NCI-H2029 (cell line): ENCODE measurements at places on chromosomes 7 and 10.

- DNase-seq = no peak
Observed at GRCh38 chr10:91017198-91017597, 96.3 kb upstream of the ANKRD1 start.

DNA sequence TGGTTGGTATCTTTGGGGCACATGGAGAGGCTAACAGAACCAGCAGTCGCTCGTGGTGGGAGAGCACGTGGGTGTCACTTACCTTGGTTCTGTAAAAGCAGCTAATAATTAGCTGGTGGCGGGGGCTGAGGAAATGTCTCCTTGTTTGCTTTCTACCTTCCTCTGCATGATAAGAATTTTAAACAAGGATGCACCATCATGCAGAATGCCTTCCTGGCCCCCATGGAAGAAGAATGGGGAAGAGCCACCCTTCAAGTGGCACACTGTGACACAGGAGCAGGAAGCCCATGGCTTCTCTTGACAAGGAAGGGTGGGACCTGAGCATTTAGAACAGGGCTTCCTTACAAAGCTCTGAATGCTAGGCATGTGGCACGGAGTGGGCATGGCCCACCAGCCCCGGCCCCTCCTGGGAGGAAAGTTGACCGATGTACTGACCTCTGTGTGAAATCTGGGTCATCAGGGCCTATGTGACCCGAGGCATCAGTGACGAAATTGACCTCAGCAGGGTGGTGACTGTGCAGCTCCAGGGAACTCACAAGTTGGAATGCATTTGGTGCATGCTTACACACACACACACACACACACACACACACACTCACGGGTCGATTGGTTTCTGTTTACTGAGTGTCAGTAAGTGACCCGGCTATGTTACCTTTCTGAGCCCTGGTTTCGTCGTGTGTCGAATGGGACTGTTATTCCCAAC, 116.9 kb upstream of the ANLN start:
- DNase-seq = no peak

- DNase-seq = no peak
Observed at GRCh38 chr10:71783917-71784678, 10.8 kb upstream of the VSIR start.

DNA sequence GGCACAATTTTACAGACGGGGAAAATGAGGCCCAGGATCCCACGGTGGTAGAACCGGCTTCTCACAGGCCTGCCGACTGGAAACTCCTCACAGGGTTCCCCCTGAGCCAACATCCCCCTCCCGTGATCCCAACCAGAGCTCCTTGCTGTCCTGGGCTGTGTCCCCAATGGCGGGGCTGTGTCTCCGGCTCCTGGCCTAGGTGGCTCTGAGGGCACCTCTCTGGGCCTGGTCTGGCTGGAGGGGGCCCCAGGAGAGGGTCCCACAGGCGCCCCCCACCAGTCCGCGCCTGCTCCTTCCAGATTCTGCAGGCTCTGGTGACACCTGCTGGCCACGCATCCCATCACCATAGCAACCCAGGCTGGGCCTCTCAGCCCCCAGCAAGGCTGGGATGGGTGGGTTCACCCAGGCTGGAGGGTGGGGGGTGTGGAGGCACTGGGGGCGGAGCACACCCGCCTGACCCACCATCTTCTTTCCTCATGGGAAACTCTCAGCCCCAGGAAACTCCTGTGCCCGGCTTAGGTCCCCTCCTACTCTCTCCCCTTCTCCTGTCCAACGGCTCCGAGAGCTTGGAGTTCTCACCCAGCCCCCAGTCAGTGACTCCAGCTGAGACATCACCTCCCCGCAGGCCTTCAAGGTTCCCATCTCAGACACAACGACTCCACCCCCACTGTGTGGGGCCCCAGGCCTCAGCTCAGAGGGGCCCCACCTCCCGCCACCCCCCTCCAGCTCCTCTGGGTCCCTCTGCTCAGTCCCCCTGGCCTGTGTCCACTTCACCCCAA, 27.1 kb upstream of the TNRC18 start:
- no peak for DNase-seq

DNA sequence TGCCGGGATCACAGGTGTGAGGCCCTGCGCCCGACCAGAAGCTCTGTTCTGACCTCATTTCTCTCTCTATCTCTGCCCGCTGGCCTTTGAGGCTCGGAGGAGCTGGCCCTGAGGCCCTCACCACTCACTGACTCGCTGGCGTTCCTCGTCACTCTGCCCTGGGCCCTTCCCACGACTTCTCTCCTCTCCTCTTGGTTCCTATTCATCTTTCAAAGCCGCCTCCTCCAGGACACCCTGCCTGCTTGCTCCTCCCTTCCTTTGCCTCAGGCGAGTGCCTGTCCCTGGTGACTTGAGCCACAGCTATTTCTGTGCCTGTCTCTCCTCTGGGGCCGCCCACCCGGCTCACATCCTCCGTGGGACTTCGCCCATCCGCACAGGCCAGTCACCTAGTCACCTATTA, 17.3 kb upstream of the ADGRA1 start:
- no peak for DNase-seq

- DNase-seq = peak; percentile 17
Observed at GRCh38 chr10:119812684-119813083, 60.0 kb downstream of the MCMBP start.

DNA sequence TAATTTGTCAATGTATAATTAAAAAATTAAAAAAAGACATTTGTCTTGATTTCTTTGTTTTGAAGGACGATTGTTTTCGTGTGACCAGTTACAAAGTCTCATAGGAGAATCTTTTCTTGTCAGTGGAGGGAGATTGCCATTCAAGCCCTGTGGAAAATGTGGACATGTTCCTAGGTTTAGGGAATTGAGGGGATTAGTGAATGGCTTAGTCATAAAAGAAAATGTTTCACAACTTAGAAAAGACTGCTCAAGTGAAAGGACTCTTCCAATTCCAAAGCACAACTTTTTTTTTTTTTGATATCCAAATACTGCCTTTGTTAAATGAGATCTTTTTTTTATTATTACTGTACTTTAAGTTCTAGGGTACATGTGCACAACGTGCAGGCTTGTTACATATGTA, 140.7 kb upstream of the HABP2 start:
- DNase-seq = no peak

- no peak for DNase-seq
Observed at GRCh38 chr10:91797048-91797690, 1.1 kb upstream of the TNKS2 start.

DNA sequence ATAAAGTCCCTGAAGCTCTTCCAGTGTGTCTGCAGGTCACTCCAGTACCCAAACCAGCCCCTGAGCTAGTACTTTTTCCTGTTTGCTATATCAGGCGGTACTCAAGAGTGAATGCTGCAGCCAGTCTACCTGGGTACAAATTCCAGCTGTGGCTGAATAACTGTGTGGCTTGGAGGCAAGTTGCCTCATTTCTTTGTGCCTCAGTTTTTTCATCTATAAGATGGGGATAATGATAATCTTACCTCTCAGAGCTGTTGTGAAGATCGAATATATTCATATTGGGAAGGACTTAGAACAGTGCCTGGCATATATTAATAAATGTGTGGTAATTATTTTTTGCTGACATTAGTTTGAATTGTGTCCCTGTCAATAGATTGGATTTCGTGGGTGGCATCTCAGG, 191.2 kb downstream of the WDR11 start:
- no peak for DNase-seq

- DNase-seq = no peak
Observed at GRCh38 chr7:69912846-69913245, 314.6 kb downstream of the AUTS2 start.

DNA sequence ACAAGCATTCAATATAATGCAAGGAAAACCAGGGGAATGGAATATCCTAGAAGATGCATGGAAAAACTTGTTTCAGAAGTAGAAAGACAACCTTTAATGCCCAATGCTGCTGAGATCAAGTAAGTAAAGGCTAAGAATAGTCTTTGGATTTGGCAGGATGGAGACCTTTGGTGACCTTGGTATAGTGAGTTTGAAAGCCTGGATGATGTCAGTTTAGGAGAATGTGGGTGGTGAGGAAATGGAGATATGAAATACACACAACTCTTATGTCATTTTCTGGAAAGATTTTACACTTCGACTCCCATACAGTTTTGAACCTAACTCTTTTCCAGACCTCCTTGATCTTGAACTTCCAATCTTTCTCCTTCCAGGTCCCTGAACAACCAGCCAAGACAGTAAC, 185.7 kb downstream of the TFEC start:
- no peak for DNase-seq

- DNase-seq = no peak
Observed at GRCh38 chr7:137946011-137946410, 55.9 kb downstream of the CREB3L2 start.

- no peak for DNase-seq
Observed at GRCh38 chr10:109698086-109698485, 225.2 kb downstream of the XPNPEP1 start.

- no peak for DNase-seq
Observed at GRCh38 chr7:17564678-17565212, 266.3 kb downstream of the AHR start.

DNA sequence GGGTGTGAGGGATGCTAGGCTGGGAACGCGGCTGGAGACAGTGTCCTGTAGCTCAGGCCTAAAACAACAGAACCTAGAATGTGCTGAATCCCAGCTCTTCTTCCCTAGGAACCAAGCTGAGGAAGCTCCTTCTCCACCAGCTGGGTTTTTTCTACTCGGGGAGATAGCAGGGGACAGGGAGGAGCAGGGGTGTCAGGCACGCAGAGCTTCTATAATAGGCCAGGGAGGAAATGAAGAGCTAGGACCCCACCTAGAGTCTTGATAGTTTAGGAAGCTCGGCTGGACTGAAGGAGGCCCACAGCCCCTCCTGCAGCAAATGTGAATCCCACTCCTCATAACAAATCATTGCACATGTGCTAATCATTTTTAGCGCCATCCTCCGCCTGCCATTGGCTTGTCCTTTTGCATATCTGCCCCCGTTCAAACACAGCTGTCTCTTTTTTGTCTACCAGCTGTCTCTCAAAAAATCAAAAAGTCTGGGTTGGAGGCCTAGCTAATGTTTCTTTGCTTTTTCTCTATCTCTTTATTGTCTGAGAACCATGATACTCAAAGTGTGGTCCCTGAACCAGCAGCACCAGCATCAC, 24.1 kb upstream of the FAM180A start:
- DNase-seq = no peak

DNA sequence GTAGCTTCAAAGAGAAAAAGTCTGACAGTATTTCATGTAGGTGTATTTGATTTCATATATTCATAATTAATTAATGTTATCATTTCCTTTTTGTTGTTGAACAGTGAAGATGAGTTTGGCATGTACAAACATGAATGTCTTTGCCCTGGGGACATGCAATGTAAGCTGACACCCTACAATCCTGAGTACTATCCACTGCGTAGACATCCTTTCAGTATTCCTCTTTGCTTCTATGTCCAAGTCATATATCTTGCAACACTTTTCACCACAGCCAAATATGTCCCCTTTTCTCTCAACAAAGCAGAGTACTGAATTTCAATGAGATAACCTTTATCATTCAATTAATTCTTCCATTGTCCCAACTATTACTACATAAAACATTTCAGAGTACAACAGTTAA, 93.6 kb downstream of the GPR37 start:
- DNase-seq = no peak

GRCh38 chr7:23210506-23210905, 28.7 kb downstream of the NUP42 start:
- no peak for DNase-seq

- peak; percentile 13 for DNase-seq
Observed at GRCh38 chr10:116809483-116810119, 39.7 kb upstream of the ENO4 start.

- no peak for DNase-seq
Observed at GRCh38 chr7:85336086-85336485, 149.2 kb upstream of the SEMA3D start.

DNA sequence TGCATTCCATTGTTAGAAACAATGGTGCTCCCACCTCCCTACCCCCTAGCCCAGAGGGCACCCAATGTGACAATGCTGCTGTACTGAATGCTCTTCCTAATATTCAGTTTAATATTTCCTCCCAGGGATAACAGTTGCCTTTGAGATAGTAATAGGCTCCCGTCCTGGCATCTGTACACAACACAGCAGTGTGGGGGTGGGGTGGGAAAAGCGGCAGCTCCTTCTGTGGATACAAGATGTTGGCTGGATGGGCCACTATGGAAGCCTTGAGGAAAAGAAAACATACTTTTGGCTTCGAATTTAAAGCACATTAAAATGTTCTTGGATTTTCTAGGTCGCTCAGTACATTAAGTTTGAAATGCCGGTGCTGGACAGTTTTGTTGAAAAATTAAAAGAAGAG, 9.2 kb upstream of the ZNF22 start:
- no peak for DNase-seq

GRCh38 chr7:17951742-17952254, 11.5 kb upstream of the SNX13 start:
- no peak for DNase-seq

DNA sequence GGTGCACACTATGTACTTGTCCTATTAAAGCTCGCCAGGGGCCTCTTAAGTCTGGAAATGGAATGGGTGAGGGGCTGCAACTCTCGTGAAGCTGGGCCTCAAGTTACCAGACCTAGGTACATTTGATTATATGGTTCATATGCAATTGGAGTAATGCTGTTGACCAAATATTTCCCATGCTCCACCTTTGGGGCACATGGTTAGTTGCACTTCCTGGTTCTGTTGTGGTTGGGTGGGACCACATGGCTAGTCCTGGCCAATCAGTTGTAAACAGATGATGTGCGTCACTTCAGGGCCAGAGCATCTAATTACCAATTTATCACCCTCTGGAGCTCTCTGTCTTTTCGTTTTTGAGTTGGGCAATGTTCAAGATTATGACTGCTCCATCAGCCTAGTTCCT, 39.5 kb upstream of the OPN4 start:
- no peak for DNase-seq

GRCh38 chr7:90661290-90662151, 65.4 kb downstream of the CDK14 start:
- DNase-seq = no peak

- DNase-seq = no peak
Observed at GRCh38 chr10:127354992-127355391, 158.6 kb upstream of the INSYN2A start.

DNA sequence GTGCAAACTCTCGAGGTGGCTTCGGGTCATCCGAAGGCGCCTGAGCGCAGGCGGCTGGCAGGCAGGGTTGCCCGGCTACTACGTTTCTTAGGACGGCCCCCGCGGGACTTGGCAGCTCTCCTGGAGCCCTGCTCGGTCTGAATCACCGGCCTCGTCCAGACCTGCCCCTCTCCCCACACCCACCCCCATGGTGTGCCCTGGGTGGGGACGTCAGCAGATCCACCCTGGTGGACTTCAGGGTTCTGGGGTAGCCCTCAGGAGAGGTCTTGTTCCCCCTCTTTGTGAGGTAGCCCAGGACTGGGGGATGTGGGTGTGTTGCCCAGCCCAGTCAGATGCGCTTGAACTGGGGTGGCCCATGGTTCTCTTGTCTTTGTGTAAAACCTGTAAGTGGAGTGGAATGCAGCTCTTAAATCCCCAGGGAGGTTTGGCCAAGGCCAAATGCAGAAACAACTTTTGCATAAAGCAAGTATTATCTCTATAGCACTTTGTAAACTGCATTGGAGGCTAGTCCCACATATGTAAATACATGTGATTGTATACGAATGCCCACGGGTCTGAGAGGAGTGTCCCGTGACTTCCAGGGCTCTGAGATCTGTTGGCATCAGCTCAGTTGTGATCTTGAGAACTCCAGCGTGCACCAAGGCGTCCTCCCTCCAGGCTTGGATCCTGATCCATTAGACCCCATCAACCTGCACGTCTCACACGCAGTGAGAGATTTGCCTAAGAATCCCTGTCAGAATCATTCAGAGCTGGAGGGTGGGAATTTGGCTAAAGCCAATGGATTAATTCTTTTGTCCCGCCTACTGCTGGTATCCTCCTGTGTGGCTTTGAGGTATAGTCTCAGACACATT, 1.8 kb downstream of the PFKFB3 start:
- no peak for DNase-seq

- peak; percentile 51 for DNase-seq
Observed at GRCh38 chr7:140506788-140507464, 27.6 kb upstream of the MKRN1 start.

GRCh38 chr7:91771921-91772815, 108.3 kb downstream of the MTERF1 start:
- no peak for DNase-seq
